ENCODE measurements at places on chromosomes 3 and 15.

DNA sequence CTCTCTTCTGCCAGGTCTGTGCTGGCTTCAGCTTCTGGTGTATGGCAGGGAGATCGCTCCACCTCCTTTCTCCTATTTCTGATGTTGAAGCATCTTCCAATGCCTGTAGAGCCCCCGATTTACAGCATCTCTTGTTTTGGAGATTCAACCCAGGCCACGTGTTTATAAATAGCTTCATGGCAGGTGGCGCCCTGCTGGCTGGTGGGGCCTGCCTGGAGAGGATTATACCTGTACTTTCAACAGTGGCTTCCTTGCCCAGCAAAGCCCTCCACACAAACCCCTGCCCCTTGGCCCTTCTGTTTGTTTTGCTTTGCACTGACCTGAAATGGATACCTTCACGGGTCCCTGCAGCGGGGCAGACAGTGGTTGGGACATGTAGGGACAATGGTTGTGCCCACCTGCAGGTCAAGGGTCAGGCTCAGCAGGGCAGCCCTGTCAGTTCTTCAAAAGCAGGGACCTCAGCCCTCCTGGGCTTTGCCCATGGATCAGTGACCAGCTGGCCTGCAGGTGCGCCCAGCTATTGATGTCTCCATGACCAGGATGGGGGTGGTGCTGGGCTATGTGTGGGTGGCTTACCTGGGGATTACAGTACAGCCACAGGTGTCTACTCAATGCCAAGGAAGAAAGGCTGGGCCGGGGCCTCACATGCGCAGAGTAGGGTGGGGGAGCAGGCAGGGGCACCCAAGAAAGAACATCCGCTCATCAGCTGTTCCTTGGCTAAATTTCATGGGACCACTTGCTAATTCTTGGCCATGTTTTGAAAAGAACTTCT is 112.7 kb upstream of the PRR23C start:
- DNase-seq: peak; percentile 2

DNA sequence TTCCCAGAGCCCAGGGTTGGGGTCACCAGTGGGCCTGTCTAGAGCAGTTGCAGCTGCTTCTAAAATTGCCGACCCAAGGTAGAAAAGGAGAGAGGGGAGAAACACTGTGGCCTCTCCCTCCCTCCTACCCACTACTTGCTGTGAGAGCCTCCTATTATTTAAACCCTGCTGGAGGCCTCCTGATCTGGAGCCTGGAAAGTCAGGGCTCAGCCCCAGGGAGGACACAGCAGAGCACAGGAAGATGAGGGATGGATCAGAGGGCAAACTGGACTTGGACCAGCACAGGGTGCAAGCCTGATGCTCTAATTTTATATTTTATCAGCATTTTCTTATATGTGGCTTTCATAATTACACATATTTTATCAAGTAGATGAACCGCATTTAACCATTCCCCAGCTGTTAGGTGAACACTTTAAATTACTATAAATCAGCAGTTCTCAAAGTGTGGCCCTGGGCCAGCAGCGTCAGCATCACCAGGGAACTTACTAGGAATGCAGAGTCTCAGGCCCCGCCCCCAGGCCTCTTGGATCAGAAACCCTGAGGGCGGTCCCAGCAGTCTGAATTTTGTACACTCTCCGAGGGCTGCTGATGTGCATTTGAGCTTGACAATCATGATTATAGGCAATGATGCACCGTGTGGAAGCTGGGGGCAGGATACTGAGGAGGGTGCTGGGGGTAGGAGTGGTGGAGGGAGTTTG is 26.7 kb downstream of the SMAD3 start:
- no peak for DNase-seq

- DNase-seq: no peak
These were observed 122.8 kb downstream of the CACNA1D start for GRCh38 chr3:53616971-53617892.

- DNase-seq: no peak
These were observed 32.6 kb downstream of the PDCD6IP start for GRCh38 chr3:33831053-33831452.

- peak; percentile 64 for DNase-seq
These were observed 119.9 kb downstream of the IMPG2 start for GRCh38 chr3:101200461-101200860.

DNA sequence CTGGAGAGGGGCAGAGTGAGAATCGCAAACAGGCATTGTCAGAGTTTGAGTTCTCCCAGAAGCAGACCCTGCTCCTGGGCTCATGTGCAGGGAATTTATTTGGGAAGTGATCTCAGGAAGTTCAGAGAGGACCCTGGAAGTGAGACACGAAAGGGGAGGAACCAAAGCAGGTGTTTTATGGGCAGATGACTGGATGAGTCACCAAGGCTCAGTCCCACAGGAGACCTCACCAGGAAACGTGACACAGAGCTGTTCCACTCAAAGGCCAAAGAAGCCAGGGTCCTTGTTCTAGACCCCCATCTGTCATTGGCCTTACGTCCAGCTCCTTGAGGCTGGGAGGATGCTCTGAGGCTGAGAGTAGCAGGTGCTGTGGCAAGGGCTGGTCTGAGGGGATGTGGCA is 43.4 kb upstream of the SEC22A start:
- DNase-seq: no peak
